ENCODE measurements at places on chromosomes 16 and 17.

GRCh38 chr17:1713878-1714426 is 3.8 kb upstream of the TLCD2 start:
- no peak for DNase-seq

GRCh38 chr17:373613-374230 is 21.1 kb upstream of the RPH3AL start:
- no peak for DNase-seq

DNA sequence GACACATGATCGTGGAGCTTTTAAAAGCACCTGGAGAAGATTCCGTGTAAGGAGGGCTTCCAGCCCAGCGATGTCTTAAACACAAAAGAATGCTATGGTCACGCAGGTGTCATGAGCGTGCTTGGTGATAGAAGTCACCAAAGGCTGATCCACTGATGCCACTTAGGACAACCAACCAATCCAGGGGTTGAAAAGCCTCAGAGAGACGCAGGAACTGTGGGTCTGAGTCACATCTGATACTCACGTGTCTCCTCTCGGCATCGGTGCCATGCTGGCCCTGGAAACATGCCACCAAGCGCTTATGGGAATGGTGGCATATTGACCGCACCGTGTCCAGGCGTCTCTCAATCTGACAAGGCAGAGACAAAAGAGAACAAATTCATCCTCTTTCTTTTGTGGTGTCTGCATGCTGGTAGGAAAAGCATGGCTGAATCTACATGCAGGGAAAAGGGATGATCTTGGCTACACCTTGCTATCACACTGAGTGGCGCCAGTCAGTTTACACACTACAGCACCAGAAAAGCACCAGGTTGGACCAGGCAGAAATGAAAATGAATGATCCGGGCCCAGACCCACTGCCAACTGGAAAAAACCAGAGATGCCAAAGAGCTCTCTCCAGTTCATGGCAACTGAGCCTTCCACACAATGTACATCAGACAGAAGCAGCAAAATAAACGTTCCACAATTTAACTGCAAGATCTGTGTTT is 38.0 kb downstream of the ARHGAP17 start:
- no peak for DNase-seq

DNA sequence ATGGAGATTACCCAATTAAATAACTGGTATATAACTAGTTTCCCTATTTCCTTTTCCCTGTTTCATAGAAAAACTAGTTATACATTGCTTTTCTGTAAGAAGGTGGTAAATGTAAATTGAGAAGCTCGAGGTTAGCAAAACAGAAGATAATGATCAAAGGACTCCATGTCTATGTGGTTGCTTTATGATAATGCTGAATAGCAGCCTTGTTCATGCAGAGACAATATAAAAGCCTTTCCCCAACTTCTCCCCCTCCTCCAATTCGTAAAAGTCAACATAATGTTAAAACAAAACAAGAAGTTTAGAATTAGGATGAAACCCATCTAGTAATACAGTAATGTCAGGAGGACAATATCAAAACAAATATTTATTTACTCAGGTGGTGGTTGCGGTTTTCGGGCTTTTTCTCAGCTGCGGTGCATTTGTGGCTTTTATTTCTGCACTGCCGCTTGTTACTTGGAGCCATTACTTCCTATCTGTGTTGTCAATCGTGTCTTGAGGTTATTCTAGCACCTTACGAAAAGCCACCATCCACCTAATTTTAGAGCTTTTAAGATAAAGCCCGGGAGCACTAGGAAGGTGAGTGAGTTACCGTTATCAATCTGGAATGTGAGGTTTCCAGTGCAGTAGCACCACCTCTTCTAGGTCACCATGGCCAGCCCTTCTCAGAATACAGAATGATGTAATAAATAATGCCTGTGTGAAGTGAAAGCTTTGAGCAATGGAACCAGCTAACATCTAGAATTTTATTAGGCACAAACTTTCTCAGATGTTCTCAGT is 297.5 kb downstream of the CDH13 start:
- no peak for DNase-seq

- peak; percentile 32 for DNase-seq
Observed at GRCh38 chr16:22183901-22184614, 21.8 kb downstream of the SDR42E2 start.

- no peak for DNase-seq
Observed at GRCh38 chr17:73476890-73477350, 165.1 kb upstream of the CDC42EP4 start.

DNA sequence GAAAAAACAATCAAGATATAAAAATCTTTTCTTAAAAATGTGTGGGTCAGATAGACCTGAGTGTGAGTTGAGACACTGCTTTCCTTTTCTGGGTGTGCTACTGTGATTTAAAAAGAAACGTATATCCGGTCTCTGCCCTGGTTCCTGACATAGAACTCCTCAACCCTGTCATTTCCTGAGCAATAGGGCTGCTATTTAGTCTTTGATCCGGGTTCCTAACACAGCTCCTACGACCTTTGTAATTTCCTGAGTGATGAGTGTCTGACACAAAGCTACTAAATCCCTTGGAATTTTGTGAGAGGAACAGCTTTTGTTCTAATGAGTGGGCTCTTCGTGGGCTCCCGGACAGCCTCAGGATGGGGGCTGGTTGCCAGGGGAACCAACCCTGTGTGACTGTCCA is 93.9 kb upstream of the FA2H start:
- DNase-seq, result peak; percentile 22

Data from CD4-positive, alpha-beta T cell treated with Interleukin-6 for 4 hours (primary cell).